OCI-M1 (cell line): ENCODE measurements at places on chromosomes 11 and 22.

- DNase-seq, result peak; percentile 20
Observed at GRCh38 chr11:5534046-5534445, 14.3 kb downstream of the OR52H1 start.

GRCh38 chr11:113006896-113007445, 45.8 kb downstream of the NCAM1 start:
- no peak for DNase-seq

DNA sequence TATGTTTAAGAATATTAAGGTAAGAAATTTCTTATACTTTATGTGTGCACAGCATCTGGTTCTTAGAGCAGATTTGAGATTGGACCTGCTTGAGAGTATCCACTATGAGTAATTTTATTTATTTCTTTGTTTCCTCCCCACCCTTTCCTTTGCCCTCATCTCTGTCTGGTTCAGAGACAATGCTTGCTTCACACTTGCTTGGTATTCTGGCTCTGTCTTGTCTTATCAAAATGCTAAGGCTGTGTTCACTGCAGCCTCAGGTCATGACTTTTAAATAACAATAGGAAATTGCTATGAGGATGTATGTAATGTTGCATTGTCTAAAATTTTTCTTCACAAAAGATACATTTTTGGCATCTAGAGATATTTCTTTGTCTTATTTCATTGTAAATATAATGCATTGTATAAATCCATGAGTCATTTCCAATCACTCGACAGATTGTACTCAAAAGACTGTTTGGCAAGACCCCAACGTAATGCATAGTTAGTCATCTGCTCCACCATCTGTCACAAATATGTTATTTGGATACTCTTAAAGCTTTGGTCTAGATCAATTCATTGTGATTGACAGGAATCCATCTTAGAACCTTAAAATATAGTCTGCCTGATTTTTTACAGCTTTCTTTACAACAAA, 395.7 kb downstream of the AASDHPPT start:
- no peak for DNase-seq

- DNase-seq, result peak; percentile 84
Observed at GRCh38 chr22:24068377-24068680, 57.2 kb downstream of the CABIN1 start.

DNA sequence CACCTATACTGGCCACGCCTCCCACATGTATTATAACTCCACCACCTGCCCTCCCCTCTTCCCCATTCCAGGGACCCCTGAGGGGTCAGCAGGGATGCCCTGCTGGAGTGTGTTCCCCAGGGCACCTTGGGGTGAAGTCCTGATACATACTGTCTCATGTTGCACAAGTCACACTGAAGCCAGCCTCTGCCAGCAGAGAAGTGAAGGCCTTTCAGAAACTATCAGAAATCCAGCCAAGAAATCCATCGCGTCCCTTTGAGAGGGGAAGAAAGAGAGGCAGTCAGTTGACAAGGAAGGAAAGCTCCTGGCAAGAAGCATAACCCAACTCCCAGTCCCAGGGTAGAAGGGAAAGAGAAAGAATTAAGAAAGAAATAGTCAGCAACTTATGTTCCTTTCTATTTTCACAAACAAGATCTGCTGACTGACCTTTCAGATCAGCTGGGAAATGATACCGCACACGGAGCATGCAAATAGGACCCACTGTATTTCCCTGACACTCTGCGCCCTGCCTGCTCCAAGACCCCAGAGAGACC, 45.2 kb downstream of the SC5D start:
- no peak for DNase-seq

GRCh38 chr11:36149538-36150242, 139.5 kb downstream of the COMMD9 start:
- peak; percentile 94 for DNase-seq

DNA sequence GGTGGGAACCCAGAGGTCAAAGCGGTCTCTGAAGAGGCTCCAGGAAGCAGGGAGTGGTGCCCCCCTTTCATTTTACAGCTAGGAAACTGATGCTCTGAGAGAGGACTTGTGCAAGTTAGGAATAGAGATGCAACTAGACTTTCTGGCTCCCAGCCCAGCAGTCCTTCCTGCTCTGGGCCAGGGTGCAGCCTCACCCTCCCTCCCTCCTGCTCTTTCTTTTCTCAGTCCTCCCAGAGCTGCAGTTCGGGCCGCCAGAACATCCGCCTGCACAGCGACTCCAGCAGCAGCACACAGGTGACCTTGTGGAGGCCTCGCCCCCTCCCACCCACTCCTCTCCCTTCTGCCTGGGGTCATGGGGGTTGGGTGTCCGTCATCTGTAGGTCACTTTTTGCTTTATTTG, 51.5 kb downstream of the LHFPL7 start:
- no peak for DNase-seq

- peak; percentile 47 for DNase-seq
Observed at GRCh38 chr22:44550711-44551491, 52.9 kb upstream of the RTL6 start.

DNA sequence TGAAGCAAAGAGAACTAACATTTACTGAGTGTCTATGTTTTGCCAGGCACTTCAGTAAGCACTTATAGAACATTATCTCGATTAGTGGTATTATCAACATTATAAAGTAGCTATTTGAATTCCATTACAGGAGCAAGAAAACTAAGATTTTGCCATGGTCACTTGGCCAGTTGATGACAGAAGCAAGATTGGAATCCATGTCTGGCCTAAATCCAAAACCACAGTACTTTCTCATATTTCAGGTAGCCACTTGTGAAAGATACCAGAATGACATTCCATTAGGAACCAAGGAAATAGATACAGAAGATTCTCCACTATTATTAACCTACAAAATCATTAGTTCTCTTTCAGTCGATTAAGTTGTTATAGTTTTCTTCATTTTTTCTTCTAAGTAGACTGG, 691.0 kb upstream of the API5 start:
- no peak for DNase-seq

DNA sequence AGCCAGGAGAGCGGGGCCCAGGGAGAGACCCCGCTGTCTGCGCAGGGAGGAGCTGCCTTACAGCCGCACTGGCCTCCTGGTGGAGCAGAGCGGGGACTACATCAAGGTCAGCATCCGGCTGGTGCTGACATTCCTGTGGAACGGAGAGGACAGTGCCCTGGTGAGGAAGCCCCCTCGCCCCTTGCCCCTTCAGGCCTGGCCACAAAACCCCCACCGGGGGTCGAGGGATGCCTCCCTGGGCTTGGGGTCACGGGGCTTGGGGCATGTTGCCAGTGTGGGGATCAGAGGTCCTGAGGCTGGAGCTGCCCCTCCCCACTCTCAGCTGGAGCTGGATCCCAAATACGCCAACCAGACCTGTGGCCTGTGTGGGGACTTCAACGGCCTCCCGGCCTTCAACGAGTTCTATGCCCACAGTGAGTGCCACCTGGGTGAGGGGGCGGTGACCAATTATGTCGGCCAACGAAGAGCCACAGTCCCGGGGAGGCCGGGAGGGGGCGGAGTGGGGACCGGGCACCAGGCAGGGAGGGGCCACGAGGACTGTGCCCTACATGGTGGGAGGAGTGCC, 4.2 kb downstream of the MUC5B start:
- DNase-seq, result no peak
